ENCODE measurements at places on chromosomes 11 and 22. TPM values are rescaled to one million over a fixed set of nuclear protein-coding genes. Genes with fewer than 3 reads are reported as not detected.

DNA sequence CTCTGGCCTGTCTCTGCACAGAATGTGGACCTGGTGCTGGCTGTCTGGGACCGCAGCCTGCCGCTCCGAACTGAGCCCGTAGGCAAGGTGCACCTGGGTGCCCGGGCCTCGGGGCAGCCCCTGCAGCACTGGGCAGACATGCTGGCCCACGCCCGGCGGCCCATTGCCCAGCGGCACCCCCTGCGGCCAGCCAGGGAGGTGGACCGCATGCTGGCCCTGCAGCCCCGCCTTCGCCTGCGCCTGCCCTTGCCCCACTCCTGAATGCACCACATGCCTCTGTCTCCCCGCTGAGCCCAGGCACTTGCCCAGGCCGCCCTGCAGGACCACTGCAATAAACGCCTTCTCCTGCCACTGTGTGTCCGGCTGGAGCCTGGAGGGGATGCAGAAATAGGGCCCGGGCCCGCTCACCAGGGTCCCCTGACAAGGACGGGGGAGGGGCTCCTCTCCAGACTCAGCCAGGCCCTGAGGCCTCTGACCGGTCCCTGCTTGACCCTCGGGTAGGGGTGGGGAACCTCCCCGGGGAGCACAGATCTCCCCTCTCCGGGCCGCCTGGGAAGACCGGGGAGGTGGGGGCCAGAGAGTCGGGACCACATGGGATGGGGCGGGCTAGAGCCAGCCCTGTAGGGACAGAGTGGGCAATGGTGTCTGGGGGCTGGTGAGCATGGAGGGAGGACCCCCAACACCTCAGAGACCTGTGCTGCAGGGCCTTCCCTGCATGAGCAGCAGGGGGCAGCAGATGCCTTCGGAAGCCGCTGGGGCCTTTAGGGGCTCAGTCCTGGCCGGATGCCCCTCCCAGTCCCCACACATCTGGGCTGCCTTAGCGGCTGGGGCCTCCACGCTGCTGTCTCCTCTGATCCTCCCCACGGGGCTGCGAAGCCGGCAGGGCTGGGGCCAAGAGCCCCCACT lies 1.4 kb upstream of the TNNI2 start:
- no peaks in the 10 kb centered on the region for H3K36me3 ChIP-seq
- H3K27me3 ChIP-seq: peaks cover 6% of the 10 kb centered on the region
- DNase-seq: peak; percentile 96
- peaks cover 63% of the 10 kb centered on the region for H3K4me1 ChIP-seq

- no peaks in the 10 kb centered on the region for H3K27me3 ChIP-seq
- no peak for DNase-seq
- H3K4me3 ChIP-seq: peak overlapping the region; percentile 61
- peaks cover 3% of the 10 kb centered on the region for H3K36me3 ChIP-seq
- H3K27ac ChIP-seq: peak overlapping the region; percentile 93
- peaks cover 63% of the 10 kb centered on the region for H3K4me1 ChIP-seq
Measured at GRCh38 chr11:60951606-60951903, 421 bp downstream of the SLC15A3 start.

GRCh38 chr22:37752189-37753087 lies 55.3 kb upstream of the GCAT start:
- peak; percentile 88 for DNase-seq
- H3K27ac ChIP-seq: peak overlapping the region; percentile 98
- H3K36me3 ChIP-seq: peaks cover 36% of the 10 kb centered on the region
- no peaks in the 10 kb centered on the region for H3K27me3 ChIP-seq
- peaks cover 93% of the 10 kb centered on the region for H3K4me1 ChIP-seq
- no peak overlapping the region for H3K4me3 ChIP-seq

GRCh38 chr11:95606824-95607223 lies 182.8 kb downstream of the FAM76B start:
- H3K4me3 ChIP-seq: no peak overlapping the region
- no peaks in the 10 kb centered on the region for H3K36me3 ChIP-seq
- peaks cover 4% of the 10 kb centered on the region for H3K4me1 ChIP-seq

- no peaks in the 10 kb centered on the region for H3K27me3 ChIP-seq
- no peak for DNase-seq
- no peaks in the 10 kb centered on the region for H3K4me1 ChIP-seq
Measured at GRCh38 chr11:130514316-130514715, 65.9 kb downstream of the ADAMTS15 start.

SLC15A3 gene
- 114 TPM for total RNA-seq

ACAD8 gene
- 37.5 TPM for total RNA-seq

CASP4 gene
- total RNA-seq: 112 TPM

All from spleen (tissue), 13 donors.